ENCODE measurements at places on chromosomes 7 and 10.

- DNase-seq, result no peak
Measured at GRCh38 chr10:52136921-52137320, 177.2 kb upstream of the DKK1 start.

DNA sequence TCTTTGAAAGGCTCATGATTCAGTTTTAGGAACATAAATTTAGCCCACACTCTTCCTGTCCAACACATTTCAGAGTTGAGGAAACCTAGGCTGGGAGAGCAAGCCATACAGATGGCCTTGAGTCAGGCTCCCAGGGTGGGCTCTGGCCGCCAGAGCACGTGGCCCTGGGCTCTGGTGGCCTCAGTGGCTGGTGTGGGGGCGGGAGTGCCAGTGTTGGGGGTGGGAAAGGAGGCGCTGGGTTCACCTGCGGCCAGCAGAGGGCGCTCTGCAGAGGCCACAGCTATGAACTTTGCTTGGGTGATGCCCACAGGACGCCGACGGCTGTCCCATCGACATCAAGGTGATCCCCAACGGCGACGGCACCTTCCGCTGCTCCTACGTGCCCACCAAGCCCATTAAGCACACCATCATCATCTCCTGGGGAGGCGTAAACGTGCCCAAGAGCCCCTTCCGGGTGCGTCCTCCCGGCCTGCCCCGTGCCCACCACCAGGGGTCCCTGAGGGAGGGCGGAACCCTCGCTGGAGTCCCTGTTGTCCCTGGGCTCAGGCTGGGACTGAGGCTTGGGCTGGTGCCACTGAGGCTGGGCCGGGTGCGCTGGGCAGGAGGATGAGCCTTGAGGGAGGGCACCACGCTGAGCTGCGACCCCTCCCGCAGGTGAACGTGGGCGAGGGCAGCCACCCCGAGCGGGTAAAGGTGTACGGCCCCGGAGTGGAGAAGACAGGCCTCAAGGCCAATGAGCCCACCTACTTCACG is 11.9 kb downstream of the FLNC start:
- DNase-seq, result no peak

- peak; percentile 49 for DNase-seq
Measured at GRCh38 chr10:123573236-123574108, 92.7 kb upstream of the GPR26 start.

- DNase-seq, result no peak
Measured at GRCh38 chr10:84613336-84614021, 285.1 kb downstream of the CCSER2 start.

GRCh38 chr7:157097056-157097329 is 41.7 kb upstream of the UBE3C start:
- no peak for DNase-seq
